ENCODE measurements at places on chromosomes 3 and 15.

GRCh38 chr3:124888482-124889441, 1.6 kb upstream of the ITGB5 start:
- no peak for DNase-seq

- DNase-seq = no peak
Observed at GRCh38 chr3:138782755-138783154, 52.0 kb downstream of the PIK3CB start.

GRCh38 chr3:27209617-27210264, 159.4 kb downstream of the NEK10 start:
- DNase-seq = no peak

DNA sequence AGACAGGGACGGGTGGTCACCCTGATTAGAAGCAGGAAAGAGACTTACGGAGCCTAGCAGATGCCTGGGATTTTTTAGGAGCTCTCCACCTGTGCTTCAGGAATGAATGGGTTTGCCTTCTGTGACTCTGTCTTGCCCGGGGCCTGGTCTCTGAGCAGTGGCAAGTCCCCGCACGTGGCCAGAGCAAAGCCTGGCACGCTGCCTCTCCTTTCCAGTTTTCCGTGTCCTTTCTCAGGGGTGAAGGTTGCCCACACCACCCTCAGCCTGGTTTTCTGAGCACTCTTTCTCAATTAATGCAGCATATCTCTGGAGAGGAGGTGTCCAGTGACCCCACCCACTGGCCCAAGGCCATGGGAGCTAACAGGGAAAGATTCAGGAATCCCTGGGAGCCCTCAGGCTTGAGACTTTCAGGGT, 14.5 kb upstream of the CHST14 start:
- no peak for DNase-seq

- DNase-seq = no peak
Observed at GRCh38 chr3:186185194-186185787, 76.4 kb upstream of the ETV5 start.

DNA sequence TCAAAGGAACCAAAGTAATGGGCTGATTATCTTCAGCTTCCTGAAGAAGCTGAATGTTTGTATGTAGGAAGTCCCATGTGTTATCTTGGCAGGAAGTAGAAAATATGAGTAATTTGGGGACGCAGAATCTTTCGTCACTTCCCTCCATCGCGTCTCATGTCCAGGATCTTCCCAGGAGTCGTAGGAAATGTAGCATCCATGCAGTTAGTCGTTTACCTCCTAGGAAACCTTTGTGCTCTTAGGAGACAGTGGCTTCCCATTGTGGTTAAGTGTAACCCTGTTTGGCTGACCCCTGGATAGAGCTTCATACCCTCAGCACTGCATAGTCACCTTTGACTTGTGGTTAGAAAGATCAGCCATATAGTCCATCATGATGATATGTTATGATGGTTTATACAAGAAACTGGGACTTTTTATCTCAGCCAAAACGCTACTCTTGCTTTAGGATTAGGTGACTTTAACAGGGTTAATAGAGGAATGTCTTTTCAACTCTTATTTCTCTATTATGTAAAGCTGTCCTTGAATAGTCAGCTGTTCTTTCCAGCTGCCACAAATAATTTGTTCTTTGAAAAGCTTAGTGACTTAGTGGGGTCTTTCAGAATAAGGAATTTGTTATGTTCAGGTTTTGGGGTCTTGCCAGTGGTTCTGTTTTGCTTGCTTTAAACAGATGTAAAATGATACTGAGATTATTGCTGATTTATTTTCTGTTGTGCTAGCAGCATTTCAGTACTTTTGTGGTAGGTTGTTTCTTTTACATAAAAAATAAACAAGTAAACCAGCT, 92.2 kb downstream of the KLHL25 start:
- DNase-seq = no peak

- no peak for DNase-seq
Observed at GRCh38 chr15:50181969-50182218, at the start of gene SLC27A2. SLC27A2 (plus strand) TSS chr15:50182196; CDS start chr15:50182428, 232 bp downstream.

- no peak for DNase-seq
Observed at GRCh38 chr15:34241376-34242330, 16.8 kb downstream of the EMC4 start.

DNA sequence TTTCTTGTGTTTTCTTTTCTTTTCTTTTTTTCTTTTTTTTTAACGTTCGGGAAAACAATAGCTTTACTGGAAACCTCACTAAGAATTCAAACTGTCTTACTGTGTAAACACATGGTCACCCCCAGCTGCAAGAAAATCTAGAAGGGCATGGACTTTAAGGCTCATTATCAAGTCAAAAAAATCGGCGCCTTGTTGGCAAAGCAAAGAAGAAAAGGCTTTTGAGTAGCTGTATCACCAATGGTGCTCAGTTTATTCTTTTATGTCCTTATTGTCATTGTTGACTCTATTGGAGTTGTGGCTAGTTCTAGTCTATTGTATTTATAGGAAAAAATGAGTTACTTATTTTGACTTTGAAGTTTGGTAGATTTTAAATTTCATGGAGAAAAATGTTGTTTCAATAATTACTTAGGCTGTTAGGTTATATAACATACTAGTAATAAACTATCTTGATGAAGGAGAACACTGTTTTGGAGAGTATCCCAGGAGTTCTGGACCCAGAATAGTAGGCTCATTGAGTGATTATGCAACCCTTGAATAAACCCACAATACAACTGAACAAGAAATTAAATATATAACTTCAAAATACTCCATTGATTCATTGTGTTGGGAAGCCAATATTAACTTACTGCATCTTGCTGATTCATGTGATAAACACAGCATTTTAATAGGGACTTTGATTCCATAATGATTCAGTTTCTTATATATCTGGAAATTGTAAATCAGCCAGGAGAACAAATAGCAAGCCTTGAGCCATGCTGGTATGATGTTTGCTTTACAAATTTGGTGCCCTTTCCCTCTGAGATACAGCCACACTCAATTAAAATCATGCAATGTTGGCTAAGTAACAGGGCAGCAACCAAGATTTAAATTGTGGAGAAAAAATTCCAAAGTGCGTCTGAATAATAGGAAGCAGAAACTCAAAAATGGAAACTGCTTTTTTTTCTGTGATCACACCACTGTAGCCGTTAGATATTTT, 27.8 kb upstream of the GOLIM4 start:
- DNase-seq = no peak

- no peak for DNase-seq
Observed at GRCh38 chr3:25495726-25496253, 67.7 kb downstream of the RARB start.

- DNase-seq = no peak
Observed at GRCh38 chr3:174810254-174810653, 48.9 kb upstream of the NAALADL2 start.

DNA sequence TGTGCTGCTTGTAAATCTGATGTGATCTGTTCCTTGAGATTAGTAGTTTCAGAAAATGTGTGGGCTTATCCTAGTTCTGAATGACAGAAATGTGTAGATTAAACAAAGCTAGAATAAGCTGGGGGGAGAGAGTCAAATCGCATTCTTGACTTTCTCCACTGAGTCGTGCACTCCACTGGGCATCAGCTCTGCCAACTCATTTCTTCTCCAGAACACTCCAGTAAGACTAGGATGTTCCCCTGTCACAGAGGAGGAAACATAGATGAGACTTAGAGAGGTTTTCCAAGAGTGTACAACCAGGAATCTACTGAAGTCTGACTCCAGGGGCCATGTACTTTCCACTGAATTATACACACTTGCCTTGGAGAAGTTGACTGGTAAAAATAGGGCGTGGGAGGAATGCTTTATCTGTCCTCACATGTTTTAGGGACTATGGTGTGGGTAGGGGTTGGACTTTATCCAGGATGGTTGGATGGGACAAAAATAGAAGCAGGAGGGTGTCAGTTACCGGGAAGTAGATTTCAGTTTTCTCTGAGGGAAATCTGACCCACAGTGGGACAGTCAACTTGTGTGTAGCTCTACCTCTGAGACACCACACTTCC, 298.2 kb downstream of the UBE2E2 start:
- no peak for DNase-seq

DNA sequence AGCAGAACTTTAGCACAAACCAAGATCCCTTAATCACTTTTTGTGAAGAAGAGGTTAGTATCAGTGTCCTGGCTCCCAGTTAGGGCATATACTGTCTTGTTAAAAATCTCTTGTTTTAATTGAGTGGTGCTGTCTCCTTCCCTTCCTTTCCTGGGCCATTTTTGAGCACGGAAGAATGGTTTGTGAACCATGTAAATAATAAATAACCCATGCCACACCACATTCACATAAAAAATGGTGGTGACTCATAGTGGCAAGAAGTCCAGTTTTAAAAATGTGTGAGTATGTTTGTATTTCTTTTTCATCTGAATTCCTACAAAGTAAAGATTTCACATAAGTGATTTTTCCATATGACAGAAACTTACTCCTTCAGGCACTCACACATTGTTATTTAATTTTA, 59.1 kb upstream of the SPRED1 start:
- no peak for DNase-seq

DNA sequence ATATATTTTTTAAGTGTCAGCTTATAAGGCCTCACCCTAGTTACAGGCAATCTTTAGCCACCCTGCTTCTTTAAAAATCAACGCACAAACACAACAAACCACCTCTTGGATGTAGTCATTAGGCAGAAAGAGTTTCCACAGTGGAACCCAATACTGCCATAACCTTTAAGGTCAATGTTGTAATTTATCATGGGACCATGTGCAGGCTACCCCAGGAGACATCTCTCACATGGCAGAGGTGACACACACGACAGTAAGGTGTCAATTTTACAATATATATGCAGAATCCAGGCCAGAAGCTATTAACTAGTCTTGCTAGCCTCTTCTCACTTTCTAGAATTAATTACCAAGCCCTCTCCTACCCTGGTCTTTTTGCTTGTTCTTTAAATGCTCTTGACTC, 336.5 kb downstream of the MAGI1 start:
- DNase-seq = no peak

DNA sequence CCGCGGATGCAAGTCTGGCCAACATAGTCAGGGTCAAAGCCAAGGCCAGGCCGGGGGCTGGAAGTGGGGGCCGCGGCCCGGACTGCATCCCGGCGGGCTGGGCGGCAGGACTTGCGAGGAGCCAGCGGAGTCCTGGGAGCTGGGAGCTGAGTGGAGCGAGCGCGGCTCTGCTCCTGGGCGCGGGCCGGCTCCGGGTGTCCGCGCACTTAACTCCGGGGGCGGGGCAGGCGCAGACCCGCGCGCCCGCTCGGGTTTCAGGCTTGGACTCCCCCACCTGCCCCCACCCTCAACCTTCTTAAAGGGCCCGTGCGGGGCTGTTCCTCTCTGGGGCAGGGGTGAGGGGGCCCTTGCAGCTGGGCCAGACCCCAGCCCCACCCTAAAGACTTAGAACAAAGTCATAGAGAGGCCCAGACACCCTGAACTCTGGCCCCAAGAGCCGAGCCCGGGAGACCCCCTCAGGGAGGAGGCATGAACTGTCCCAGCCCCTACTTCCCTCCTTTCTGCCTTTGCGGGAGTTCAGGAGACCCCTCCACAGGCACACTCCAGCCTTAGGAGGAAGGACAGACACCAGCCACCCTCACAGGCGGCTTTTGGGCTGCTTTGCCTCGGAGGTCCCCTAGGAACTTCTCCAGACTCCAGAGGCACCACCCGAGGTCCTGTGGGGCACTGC, at the start of gene CSPG4:
Gene CSPG4, minus strand, starts transcription at position 181 of the 670 bp plus-strand sequence. Its CDS starts 93 bp downstream, at position 88.
- no peak for DNase-seq

DNA sequence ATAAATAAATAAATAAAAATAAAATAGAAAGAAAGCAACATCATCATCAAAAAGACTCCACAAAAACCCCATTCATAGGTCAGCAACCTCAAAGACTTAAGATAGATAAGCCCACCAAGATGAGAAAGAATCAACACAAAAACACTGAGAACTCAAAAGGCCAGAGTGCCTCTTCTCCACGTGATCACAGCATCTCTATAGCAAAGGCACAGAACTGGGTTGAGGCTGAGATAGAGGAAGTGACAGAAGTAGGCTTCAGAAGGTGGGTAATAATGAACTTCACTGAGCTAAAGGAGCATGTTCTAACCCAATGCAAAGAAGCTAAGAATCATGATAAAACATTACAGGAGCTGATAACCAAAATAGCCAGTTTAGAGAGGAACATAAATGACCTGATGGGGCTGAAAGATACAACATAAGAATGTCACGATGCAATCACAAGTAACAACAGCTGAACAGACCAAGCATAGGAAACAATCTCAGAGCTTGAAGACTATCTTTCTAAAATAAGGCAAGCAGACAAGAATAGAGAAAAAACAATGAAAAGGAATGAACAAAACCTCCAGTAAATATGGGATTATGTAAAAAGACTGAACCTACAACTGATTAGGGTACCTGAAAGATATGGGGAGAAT, 26.4 kb downstream of the GNB5 start:
- no peak for DNase-seq

DNA sequence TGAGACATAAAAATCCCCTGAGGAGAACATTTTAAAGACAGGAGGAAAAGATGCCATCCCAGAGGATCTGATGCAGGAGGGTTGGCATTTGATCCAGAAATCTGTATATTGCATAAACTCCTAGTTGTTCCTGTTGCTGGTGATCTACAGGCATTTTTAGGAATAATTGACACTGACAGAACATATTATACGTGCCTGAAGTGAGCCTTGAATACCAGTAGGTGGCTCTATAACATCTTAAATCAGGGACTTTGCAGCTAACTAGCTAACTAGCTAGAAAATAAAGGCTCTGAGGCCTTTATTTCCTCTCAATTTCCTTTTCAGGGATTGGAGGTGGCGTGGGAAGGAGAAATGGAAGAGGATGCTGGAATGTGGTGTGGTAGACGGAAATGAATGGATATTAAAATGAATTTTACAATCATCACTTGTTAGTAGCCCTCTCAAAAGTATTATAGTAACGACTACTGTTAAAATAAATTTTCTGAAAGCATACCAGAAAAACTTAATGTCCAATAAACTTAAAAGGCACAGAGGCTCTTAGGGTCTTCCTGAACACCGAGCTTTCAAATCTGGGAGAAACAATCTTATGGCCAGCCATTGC, 73.8 kb upstream of the ZBED2 start:
- no peak for DNase-seq

- DNase-seq = no peak
Observed at GRCh38 chr3:22491344-22491743, 711.8 kb upstream of the UBE2E2 start.

- no peak for DNase-seq
Observed at GRCh38 chr3:13484851-13485590, 4.9 kb downstream of the HDAC11 start.

DNA sequence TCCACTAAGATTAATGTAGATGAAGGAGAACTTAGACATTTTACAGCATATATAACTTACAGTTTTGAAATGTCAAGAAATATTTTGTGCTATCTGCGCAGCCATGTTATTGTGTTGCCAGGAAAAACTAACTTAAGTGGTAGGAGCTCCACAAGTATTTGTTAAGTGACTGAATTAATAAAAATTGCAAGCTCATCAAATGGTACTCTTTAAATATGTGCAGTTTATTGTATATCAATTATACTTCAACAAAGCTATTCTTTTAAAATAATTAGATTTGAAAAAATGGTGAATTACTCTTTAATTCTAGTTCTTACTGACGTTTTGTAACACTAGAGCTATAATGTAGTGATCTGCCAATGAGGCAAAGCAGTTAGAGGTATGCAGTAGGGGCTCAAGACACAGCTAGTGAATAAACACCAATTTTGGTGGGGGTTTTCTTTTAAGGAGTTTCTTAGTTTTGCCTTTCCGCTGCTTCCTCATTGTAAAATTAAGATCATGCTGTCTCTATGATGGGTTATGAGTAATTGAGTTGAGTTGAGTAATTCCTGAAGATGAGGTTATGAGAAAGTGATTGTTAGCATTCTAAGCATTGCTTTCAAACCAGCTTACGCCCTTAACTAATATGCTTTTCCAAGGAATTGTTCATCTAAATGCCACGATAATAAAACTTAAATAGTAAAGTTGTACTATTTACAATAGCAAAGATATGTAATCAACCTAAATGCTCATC, 10.9 kb upstream of the LXN start:
- DNase-seq = no peak
